ENCODE measurements at places on chromosomes 11 and 22. TPM values are rescaled to one million over a fixed set of nuclear protein-coding genes. Genes with fewer than 3 reads are reported as not detected.

The TRIM51G gene
- not detected for total RNA-seq

The C22orf42 gene
- not detected for total RNA-seq

The SLC17A6 gene
- total RNA-seq: not detected

The ALDH3B2 gene
- total RNA-seq: 0.72 TPM

The DDI1 gene
- total RNA-seq: not detected

The OR10A2 gene
- total RNA-seq: not detected

The DYNC2H1 gene
- 18.6 TPM for total RNA-seq

GRCh38 chr11:30426781-30427180 is 103.9 kb downstream of the ARL14EP start:
- DNase-seq: peak; percentile 48

DNA sequence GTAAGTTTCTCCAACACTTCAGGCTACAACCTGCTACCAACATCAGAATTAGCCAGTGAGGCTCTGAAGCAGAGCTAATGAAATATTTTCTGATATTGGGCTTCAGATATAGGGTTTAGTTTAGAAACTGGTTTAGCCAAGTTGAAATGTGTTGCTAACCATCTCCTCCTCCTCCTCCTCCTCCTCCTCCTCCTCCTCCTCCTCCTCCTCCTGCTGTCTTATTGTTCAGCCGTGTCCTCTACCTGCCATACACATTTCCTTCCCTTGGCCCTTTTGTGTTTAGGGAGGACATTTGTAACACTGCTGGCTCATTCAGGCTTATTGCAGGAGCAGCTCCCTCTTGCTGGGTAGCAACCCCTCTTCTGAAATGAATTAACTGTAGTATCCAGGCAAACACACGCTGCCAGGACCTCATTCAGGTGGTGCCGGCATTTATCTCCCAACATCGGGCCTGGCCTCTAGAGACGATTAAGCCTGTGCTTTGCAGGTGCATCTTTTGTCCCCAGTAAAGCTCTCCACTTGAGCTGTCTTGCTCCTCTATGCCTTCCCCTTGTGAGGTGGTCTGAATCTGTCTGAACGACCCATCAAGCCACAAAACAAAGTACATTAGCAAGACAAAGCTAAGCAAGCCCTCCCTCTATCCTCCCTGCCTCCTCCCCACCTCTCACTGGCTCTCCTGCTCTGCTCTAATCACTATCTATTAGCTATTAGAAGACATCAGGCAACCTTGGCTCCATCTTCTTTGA is 82.9 kb downstream of the KCNJ1 start:
- DNase-seq: no peak

- DNase-seq: no peak
Observed at GRCh38 chr11:132864811-132865576, 667.3 kb downstream of the OPCML start.

GRCh38 chr11:78552881-78553280 is 21.8 kb downstream of the NARS2 start:
- no peak for DNase-seq

GRCh38 chr11:35583126-35583525 is 35.1 kb upstream of the FJX1 start:
- DNase-seq: no peak

GRCh38 chr11:92528001-92528400 is 303.4 kb downstream of the FAT3 start:
- DNase-seq: no peak

GRCh38 chr11:125141686-125142535 is 22.6 kb upstream of the PKNOX2 start:
- peak; percentile 46 for DNase-seq

DNA sequence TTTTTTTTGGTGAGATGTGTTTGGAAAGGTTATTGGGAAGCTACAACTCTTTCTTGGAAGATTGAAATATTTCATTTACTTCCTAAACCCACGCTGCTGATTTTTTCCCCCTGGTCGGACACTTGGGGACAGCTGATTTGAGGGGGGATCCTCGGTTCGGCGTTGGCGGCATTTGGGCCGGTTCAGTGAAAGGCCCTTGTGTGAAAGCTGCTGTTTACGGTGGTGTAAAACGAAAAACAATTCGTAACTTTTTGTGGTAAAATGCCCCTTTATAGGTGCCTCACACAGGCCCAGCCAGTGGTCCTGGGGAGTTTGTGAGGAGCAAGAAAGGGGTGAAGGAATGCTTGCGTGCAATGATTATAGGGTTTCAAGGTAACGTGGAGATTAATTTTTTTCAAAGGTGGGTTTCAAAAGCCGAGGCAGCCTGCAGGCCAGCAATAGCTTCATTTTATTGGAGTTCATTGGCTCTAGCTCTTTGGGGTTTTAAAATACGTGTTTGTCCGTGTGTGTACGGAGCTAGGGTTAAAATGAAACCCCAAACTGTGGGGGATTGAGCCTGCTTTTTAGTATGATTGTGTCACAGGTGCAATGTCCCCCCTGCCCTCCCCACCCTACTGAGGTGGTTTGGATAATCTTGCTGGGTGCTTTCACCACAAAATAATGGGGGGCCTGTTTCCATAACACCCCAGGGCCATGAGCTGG is 77.2 kb upstream of the PPARA start:
- DNase-seq: no peak

DNA sequence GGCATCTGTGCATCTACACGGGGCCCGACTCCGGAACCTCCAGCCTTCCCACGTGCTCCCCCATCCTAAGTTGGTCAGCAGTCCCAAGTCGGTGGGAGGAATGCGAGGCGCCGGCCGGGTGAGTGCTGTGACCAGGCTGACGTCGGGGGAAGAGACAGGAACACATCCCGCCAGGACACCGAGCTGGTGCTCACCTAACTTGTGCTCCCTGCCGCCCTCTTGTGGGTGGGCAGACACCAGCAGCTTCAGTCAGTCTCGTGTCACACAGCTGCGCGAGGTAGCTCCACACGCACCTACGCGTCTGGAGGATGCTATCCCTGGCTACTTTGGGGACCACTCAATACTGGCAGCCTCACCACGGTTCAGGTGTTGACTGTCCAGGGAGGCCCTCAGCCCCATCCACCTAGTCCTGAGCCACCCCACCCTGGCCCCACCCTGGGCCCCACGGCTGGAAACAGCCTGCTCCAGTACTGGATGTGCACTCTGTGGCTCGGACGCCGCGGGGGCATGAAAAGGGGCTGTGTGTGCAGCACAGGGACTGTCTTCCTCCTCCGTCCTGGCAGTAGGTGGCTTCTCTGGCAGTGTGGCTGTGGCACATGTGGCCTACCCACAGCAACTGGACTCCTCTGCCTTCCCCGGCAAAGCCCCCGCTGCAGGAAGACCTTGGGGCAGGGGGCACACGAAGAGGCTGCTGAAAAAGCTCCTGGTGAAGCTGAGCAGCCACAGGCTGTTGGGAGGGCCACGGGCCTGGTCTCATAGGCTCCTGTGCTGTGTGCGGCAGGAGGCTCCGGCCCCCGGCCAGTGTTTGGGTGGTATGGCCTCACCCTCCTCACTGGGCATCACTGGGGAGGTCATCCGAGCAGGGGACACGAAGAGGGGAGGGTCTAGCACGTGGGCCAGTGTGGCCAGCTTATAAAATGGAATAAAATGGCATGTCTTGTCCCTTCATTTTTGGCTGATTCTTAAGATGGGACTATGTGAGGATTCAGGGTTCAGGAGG is 11.2 kb upstream of the BID start:
- peak; percentile 81 for DNase-seq

DNA sequence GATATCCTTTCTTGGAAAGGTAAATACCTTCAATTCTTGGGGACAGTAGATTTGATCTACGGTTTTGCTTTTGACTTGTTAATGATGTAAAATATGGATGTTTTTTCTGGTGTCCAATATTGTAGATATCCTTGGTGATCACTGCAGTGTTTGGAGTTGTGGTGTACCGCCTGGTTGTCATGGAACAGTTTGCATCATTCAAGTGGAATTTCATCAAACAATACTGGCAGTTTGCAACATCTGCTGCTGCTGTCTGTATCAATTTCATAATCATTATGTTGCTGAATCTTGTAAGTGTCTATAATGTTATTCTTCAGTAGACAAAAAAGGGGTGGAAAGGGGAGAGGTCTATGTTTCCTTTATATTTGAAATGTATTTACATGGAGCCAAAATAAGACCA is 27.4 kb upstream of the MUC15 start:
- DNase-seq: peak; percentile 44

DNA sequence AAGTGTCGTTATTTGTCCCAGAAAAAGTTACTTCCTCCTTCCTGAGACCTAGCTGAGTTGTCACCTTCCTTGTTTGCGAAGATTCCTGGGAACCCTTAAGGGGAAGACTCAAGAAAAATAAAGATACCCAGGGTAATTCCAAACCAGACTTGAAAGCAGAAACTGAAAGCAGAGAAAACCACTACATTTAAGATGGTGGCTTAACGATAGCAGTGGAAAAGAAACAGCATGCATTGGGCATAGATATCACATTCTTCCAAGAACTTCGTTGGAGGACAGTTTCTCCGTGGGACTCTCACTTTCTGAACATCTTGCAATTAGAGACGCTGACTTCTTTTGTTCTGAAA is 89.1 kb downstream of the FAM76B start:
- no peak for DNase-seq

GRCh38 chr11:5007561-5007960 is 12.9 kb downstream of the OR51L1 start:
- DNase-seq: peak; percentile 10

DNA sequence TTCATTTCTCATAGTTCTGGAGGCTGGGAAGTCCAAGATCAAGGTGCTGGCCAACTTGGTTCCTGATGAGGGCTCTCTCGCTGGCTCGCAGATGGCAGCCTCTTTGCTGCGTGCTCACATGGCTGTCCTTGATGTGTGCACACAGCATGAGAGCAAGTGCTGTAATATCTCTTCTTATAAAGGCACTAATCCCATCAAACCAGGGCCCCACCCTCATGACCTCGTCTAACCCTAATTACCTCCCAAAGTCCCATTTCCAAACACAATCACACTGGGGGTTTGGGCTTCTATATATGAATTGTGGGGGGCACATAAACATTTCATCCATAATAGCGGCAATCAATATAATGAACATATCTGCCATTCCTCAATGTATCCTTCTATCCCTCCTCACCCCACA is 1062.1 kb downstream of the BRD1 start:
- no peak for DNase-seq
